ENCODE measurements at places on chromosomes 16 and 17.

DNA sequence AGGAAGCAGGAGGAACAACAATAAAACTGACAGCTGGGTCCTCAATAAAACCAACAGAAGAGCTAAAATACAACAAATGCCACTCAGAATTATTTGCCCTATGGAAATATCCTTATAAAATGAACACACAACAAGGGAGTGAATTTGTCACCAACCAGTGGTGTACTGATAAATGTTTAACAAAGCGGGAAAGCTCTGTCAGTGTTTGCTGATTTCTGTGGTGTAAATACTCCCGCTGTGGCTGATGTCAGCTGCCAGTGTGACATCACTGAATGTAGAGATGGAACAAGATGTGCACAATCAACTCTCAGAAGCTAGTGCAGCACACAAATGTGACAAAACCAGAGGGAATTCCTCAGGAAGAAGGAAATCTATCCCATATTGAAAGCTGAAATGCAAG is 51.9 kb downstream of the CDYL2 start:
- peak; percentile 31 for DNase-seq

GRCh38 chr16:71666928-71667707 is 41.1 kb downstream of the MARVELD3 start:
- DNase-seq = no peak

GRCh38 chr17:1625581-1625980 is 3.1 kb downstream of the SLC43A2 start:
- DNase-seq = no peak

- no peak for DNase-seq
Observed at GRCh38 chr16:87723226-87723623, 42.6 kb downstream of the KLHDC4 start.

- DNase-seq = no peak
Observed at GRCh38 chr17:78913115-78913514, 10.1 kb upstream of the CEP295NL start.

DNA sequence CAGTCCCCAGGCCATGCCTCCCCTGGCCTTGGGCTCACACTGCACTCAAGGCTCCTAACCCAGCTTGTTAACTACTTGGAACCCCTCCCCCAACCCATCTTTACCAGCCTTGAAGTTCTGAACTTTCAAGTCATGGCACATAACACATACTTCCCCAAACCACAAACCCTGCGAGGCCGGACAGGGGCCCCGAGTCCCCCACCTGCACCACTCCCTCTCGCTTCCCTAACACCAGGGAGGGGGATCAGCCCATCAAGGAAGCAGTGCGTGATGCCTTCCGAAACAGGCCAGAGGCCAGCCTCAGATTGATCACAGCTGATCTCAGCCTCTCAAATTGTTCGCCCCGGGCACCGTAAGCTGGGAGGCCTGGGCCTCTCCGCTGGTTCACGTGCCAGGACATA is 3.0 kb upstream of the NLRC3 start:
- no peak for DNase-seq

DNA sequence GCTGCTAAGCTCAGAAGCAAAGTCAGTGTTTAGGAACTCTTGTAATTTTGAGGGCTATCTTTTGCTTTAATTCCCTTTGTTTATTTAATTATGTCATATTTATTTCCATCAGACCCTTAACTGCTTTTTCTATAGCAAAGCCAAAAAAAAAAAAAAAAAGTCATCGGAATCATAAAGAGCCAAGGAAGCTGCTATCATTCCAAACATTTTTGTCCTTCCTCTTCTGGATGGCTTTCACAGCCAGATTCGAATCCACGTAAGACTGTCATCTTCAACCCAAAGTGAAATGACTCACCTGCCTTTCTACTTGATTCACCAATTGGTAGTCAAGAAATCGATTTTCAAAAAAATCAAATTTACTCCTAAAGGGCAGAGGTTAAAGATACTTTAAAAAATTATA is 38.4 kb downstream of the WIPI1 start:
- no peak for DNase-seq

GRCh38 chr16:48950184-48950583 is 331.5 kb downstream of the CBLN1 start:
- DNase-seq = no peak

DNA sequence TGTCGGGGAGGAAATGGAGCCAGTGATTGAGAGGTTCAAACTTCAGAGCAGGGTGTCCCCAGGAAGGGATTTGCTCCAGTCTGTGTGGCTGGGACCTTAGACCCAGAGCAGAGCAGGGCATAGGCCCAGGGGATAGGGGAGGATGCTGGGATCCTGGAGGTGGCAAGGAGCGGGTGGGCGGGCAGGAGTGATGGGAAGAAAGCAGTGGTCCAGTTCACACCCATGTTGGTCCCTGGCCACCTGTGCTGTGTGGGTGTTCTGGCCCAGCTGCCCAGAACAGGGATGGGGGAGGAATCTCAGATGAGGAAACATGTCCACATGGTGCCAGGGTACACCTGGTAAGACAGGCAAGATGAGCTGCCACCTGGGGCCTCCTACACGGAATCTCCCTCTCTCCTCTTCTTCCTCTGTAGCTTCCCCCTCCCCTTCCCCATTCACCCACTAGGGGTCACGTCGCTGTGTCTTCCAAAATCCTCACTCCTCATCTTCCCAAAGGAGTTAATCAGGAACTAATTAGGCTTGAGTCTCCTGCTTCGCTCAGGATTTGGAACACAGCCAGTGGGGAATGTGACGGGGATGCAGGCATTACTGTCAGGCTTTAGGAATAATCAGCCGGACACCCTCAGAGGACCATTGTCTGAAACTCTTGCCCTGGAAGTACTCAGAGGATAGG is 2.3 kb downstream of the BEAN1 start:
- DNase-seq = no peak

DNA sequence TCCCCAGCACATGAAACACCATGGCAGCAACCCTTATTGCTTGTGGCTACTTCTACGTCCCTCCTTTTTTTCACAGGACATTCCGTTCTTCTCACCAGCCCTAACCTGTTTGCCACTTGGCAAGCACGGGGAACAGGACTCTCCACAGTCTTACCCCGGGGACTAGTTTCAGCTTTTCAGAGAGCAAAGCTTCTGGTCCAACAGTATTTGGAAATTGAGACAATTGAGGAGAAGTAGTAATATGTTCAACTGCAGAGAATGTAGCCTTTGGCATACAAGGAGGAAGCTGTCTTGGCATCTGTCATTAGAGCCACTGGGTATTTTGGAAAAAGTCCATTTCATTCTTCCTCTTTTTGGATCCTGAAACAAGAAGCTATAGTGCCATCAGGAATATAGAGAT is 65.7 kb downstream of the MAP2K6 start:
- DNase-seq = no peak

DNA sequence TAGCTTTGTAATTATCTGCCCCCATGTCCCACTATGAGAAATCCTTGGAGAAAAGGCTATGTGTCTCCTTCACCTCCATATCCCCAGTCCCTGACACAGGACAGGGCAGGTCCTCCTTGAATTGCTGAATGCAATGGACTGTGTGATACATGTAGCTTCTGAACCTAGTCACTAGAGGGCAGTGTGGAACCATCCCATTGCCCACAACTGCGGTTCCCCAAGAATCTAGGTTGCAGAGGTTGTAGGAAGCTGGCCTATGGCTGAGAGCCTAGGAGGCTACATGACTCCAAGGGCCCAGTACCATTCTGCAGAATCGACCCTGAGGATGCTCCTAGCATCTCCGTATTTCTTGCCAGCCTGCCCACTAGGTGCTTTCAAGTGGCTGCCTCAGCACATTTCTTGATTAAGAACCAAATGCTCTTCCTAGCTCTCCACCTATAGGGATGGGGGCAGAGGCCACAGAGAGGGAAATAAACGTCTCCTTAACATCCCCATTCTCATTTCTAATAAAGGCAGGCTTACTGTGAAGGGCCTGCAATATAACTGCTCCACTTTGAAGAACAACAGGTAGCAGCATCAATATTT is 394.0 kb downstream of the CA10 start:
- peak; percentile 6 for DNase-seq

DNA sequence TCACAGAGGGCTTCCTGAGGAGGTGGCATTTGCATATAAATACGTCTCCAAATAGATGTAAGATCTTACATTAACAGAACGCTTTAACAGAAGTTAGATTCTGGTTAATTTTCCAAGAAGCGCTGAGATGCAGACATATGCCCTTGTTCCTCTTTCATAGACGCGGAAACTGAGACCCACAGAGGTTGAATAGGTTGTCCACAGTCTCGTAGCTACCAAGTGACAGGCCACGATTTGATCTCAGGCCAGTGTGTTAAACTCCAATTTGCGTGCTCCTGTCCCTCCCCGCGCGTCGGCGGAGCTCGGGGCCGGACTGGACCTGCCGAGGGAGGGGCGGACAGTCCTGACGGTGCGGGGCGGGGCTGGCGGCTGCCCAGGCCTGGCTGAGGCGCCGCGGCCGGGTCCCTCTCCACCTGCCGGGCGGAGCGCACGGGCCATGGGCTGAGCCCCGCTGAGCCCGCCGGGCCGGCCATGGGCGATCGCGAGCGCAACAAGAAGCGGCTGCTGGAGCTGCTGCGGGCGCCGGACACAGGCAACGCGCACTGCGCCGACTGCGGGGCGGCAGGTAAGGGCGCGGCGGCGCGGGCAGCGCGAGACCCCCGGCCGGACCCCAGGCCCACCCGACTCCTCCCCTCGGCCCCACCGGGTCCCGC is at the start of gene ADAP2:
ADAP2 (plus strand) TSS at position 402 of the 653 bp plus-strand sequence; CDS start at position 472, 70 bp downstream.
- no peak for DNase-seq

- DNase-seq = no peak
Observed at GRCh38 chr16:5639531-5639930, 541.9 kb upstream of the EEF2KMT start.

DNA sequence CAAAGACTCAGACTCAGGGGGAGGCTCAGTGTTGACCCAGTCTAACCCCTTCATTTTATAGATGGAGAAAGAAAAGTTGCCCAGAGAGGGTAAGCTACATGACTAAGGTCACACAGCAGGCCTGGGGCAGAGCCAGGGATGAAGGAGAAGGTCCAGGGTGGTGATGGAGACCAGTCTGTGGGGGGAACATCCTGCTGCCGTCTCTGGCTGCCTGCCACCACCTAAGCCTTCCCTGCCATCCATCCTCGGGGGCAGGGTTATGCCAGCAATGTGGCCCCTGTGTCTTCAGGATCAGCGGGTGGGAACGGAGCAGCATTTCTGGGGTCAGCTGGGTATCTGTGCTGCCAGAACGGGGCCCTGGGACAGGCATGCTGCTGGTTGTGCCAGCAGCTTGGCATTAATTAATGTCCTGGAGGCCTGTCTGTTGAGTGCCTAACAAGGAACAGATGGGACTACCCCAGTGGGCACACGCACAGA is 5.5 kb downstream of the DOK4 start:
- no peak for DNase-seq

DNA sequence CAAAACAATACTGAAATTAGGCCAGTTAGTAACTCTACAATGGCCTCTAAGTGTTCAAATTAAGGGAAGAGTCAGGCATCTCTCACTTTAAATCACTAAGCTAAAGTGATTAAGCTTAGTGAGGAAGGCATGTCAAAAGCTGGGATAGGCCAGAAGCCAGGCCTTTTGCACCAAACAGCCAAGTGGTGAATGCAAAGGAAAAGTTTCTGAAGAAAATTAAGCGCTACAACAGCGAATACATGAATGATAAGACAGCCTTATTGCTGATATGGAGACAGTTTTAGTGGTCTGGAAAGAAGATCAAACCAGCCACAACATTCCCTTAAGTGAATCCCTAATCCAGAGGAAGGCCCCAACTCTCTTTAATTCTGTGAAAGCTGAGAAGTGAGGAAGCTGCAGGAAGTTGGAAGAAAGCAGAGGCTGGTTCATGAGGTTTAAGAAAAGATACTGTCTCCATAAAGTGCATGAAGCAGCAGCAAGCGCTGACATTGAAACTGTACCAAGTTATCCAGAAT is 12.1 kb downstream of the RFWD3 start:
- DNase-seq = no peak

- no peak for DNase-seq
Observed at GRCh38 chr17:17226451-17227265, 10.3 kb downstream of the FLCN start.

- no peak for DNase-seq
Observed at GRCh38 chr16:4247460-4247784, 5.5 kb upstream of the SRL start.

- DNase-seq = peak; percentile 72
Observed at GRCh38 chr17:2828397-2829038, 32.3 kb downstream of the RAP1GAP2 start.

GRCh38 chr16:58678716-58679115 is 5.9 kb downstream of the SLC38A7 start:
- no peak for DNase-seq

DNA sequence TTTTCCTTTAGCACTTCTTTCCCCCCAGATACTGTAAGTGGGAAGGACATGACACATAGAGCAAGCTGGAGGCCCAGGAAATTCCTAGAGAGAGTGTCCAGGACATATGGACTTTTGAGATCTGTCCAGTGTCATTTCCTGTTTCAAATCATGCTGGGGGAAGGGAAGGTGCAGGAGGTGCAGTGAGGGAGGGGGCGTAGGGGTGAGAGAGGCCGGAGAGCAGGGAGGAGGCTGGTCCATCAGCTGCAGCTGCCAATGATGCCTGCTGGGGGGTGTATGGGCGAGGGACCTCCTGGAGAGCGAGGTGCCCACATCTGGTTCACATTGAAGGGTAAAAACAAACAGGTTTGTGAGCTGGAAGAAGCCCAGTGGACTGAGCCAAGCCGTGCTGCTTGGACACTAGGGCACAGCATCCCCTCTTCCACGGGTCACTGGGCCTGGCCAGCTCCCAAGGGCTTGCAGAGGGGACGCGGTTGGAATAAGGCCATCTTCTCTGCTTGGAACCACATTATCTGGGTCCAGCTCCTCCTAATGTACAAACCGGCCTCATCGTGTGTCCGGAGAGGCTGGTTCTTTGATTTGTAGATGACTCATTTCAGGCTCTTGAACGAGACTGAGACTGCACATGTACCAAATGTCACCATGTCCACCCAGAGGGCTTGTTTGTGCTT is 70.4 kb upstream of the SMURF2 start:
- DNase-seq = no peak
